HT1080 (cell line): ENCODE measurements at places on chromosomes 5 and 9. TPM values are rescaled to one million over a fixed set of nuclear protein-coding genes. Genes with fewer than 3 reads are reported as not detected.

DNA sequence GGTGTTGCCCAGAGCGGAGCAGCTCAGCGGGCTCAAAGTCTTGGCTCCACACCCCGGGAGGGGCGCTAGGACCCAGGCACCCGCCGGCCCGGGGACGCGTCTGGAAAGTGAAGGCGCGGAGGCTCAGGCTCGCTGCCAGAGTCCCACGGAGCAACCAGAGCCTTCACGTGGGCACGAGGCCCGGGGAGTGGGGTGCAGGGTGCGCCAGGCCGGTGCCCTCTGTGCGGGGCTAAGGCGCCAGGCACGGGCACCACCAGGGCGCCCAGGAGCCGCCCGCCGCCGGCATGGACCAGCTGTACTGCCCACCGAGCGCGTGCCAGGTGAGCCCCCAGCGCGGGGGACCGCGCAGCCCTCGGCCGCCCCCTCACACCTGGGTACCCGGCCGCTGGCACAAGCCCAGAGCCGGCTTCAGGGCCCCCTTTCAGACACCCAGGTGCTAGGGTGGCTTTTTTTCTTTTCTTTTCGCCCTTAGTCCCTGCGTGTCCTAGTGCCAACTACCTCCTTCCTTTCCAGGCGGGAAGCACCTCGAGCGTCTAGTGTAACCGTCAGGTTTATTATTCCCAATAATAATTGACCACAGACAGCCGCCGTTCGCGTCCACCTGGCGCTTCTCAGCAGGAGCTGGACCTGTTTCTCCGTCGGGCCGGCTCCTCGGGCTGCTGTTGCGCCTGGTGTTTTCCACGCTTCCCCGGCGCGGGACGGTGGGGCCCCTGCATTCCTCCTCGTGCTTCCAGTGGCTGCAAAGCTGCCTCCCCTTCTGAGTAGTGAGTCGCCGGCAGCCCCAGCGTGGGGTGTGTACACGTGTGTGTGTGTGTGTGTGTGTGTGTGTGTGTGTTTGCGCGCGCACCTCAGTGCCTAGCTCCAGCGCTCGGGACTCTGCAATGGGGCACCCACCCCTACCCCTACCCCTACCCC lies 30.1 kb upstream of the PDE8B start:
- DNase-seq: no peak

- no peak for DNase-seq
These were observed 149.2 kb downstream of the CEP120 start for GRCh38 chr5:123273984-123274383.

DNA sequence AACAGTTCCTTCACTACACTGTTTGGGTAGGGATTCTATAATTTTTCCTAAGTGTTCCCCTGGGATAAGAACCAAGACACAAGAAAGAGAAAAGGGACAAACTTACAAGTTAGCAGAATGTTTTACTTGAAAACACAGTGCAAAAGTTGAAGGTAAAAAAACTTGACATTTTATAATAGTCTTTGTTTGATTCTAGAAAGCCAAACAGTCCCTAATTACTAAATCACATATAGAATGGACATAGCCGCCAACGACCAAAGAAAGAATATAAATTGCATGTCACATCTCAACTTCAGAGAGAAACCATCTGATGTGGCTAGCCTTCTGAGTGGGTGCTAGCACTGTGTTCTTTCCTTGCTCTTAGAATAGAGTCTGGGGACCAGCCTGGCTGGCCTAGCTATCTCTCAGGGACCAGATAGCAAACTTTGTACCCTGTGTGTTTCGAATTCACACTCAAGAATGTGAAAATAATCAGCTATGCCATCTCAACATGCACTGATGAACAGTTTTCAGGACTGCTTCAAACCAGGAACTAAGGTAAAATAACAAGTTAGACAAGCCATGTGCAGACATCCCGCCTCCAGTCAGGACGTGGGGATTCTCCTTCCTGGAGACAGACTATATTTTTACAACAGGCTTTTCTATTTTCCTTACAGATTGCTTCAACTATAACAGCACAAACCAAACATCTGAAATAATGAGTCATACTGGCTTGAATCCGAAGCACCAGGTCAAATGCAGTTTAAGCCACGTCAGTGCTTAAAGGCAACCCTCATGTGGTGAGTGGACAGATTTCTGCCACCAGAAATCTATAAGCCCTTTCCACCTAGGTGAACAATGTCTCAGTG lies 53.7 kb downstream of the LHFPL2 start:
- peak; percentile 96 for DNase-seq

- peak; percentile 3 for DNase-seq
These were observed 110.9 kb downstream of the ESM1 start for GRCh38 chr5:54874337-54875021.

- DNase-seq: no peak
These were observed 30.0 kb upstream of the TRIO start for GRCh38 chr5:14112998-14113652.

DNA sequence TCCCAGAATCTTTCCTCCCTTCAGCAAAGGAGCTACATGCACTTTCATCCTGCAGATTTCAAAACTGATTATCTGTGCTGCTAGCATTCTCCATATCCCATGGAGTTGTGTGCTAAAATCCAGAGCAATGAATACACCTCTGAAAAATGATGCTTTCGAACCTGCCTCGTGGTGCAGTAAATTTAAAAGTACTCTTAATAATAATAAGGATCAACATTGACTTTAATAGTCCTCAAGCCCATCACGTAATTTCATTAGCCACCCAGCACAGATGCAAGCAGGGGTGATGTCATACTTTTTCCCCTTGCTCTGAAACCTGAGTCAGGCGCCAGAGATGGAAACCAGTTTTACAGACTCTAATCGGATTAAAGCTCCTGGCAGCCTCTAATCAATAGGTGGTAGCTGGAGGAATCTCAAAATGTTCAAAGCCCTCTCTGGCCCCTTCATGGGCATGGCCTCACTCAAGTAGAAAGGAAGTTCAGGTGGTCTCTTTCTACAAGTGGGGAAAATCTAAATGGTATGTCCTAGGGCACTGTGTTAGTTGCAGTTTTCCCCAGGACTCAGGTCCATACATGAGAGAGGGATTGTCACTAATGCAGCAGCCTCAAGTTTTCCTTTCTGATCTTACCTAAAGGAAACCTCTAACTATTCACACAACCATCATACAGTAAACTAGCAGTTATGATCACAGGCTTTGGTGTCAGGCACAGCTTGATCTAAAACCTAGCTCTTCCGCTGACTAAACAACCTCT lies 221.6 kb upstream of the SLC30A5 start:
- no peak for DNase-seq

GRCh38 chr9:127129718-127130085 lies 7.3 kb upstream of the ANGPTL2 start:
- DNase-seq: no peak

DNA sequence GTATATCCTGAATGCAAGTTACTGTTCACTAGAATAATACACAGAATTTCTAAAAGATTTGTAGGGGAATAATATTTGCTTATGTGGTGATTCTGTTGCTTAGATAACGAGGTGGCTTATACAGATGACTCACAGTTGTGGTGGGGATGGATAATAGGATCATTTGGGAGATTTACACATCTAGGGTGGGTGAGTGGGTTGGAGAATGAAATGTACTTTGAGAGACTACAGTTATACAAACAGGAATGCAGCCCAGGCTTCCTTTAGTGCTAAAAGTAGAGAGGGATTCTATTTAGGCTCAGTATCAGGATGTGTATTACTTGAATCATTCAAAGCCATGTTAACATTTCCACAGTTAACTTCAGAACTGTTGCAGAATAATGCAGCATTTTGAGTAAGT lies 1.8 kb downstream of the CTXN3 start:
- DNase-seq: peak; percentile 60

DNA sequence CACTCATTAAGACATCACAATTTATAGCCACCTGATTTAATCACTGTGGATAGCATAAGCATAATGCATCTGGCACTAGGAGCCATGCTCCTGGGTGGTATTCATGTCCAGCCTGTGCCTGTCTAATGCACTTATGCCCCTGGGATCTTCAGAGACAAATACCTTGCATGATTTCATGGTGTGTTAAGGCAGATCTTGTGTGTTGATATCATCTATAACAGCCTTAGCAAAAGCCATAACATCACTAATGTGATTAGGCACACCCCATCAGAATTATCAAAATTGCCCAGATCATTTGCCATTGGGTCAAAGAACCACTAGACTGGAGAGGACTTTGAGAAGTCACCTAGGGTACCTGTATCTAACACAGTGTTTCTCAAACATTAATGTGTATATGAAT lies 43.7 kb upstream of the SELENOP start:
- DNase-seq: no peak

GRCh38 chr5:159680095-159680494 lies 236.2 kb upstream of the ADRA1B start:
- no peak for DNase-seq

- no peak for DNase-seq
These were observed 91.1 kb downstream of the PRDM6 start for GRCh38 chr5:123180178-123180577.

GRCh38 chr5:140298183-140298601 lies 4.7 kb downstream of the PFDN1 start:
- DNase-seq: peak; percentile 88

DNA sequence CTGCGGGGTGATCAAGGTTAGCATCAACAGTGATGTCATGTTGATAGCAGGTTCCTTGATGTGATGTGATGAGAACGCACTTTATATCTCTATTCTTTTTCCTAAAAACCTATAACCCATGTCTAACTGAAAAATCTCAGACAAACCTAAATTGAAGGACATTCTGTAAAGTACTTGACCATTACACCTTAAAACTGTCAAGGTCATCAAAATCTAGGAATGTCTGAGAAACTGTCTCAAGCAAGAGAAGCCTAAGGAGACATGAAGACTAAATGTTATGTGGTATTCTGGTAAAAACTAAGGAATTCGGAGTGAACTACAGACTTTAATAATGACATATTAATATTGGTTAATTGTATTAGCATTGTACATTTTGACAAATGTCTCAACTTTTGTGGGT lies 170.0 kb downstream of the AOPEP start:
- no peak for DNase-seq

DNA sequence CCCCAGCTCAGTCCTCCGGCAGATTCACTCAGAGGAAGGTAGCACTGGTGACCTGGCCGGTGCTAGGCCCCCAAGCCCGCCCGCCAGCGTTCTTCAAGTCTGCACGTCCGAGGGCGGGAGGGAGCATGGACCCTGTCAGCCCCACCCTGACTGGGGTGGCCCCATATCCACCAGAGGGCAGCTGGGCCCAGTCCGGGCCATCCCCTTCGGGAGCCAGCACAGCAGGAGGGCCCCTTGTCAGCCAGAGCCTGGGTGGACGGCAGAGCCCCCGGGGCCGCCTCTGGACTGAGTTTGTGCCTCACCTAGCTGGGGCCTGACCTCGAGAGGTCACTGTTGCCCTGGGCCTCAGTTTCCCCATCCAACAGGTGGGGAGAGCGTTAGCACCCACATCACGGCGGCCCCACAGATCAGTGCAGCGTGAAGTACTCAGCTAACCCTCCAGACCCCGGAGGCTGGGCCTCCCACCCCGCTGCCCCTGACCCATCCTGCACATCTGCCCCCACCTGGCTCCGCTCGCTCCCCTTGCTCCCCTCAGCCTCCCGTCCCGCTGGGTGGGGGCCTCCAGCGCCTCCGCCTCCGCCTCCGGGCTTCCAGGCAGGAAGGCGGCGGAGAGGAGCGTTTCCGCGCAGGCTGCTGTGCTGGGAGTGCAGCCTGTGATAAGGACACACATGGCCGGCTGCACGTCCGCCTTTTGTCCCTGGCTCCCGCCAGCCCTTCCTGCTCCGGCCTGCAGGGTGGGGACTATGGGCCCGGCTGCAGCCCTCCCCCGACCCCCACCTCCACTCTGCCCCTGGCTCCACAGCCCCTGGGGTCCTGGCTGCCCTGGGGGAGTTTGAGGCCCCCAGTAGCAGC lies 16.6 kb upstream of the EGFL7 start:
- no peak for DNase-seq

- no peak for DNase-seq
These were observed 146.4 kb downstream of the EGFLAM start for GRCh38 chr5:38404667-38405276.

DNA sequence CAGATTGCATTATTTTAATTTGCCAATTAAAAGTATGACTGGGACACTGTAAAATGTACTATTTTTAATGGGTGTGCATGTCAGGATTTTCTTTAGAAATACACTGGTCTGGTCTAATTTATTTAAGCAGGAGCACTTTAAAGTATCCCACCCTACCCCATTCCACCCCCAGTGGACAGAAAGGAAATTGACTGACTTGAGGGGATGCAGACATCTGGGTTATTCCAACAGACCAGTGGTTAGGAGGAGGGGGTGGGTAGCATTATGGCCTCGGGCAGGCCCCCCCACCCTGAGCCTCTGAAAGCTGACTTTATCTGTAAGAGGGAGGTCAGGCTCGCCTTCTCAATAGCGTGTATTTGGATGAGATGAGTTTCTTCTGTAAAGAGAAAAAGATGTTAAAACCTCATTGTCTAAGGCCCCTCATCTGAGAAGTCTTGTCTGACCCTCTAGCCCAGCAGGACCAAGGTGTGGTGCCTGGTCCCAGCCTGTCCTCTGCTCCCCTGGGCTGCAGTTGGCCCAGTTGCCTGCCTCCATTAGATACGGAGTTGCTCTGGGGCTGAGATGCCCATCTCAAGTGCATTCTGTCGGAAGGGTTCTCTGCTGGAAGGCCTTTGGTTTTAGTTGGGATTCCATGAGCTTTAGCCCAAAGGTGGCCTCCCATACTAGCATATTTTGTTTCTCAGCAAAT lies 4.4 kb downstream of the HNRNPAB start:
- no peak for DNase-seq

DNA sequence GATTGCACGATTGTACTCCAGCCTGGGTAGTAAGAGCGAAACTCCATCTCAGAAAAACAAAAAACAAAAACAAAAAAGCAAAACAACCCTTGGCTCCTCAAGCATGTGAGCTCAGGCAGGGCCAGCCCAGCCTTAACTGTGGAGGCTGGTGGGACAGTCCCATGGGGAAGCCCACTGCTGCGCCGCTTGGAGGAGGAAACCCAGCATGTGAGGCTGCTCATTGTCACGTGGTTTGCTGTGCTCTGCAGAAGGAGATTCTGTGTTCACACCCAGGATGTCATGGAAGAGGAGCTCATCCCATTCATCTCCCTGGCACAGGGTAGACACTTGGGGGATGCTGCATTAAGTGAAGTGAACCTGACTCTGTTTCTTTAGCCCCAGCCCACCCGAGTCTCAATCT lies 4.0 kb downstream of the ZBED3 start:
- DNase-seq: no peak

GRCh38 chr9:34386656-34387055 lies 10.0 kb upstream of the MYORG start:
- DNase-seq: no peak

GRCh38 chr9:136787690-136788400 lies 3.3 kb upstream of the TMEM141 start:
- peak; percentile 61 for DNase-seq

- DNase-seq: no peak
These were observed 707.0 kb upstream of the ACO1 start for GRCh38 chr9:31677415-31677814.

The FAM193B gene
- 17.4 and 23.1 TPM in 2 replicates for total RNA-seq

The BARHL1 gene
- not detected in 2 replicates for total RNA-seq

The FAM151B gene
- total RNA-seq: 0.27 and 0.97 TPM in 2 replicates

The ERGIC1 gene
- total RNA-seq: 125 and 169 TPM in 2 replicates

The DBH gene
- total RNA-seq: not detected in 2 replicates
